ENCODE measurements at places on chromosomes 1 and 21. TPM values are rescaled to one million over a fixed set of nuclear protein-coding genes. Genes with fewer than 3 reads are reported as not detected.

The MX2 gene
- total RNA-seq = 1.5 TPM

The TSPAN2 gene
- not detected for total RNA-seq

The PRDM16 gene
- total RNA-seq = 0.45 TPM

The NR1I3 gene
- total RNA-seq = not detected

The GJB4 gene
- not detected for total RNA-seq

The LRRC41 gene
- 108 TPM for total RNA-seq

The CATSPERE gene
- total RNA-seq = 0.50 TPM

The STIL gene
- 16.0 TPM for total RNA-seq

The TLR5 gene
- total RNA-seq = not detected

The ERICH3 gene
- not detected for total RNA-seq

The SIKE1 gene
- total RNA-seq = 37.2 TPM

The MXRA8 gene
- 409 TPM for total RNA-seq

The GSTM1 gene
- total RNA-seq = not detected

The ACTL8 gene
- total RNA-seq = 0.30 TPM

The TCHHL1 gene
- total RNA-seq = not detected

The LMOD1 gene
- 2.2 TPM for total RNA-seq

The MROH9 gene
- not detected for total RNA-seq

The CD34 gene
- total RNA-seq = not detected

The AADACL4 gene
- not detected for total RNA-seq

The ZNF362 gene
- 12.2 TPM for total RNA-seq

The ECM1 gene
- total RNA-seq = 44.6 TPM

The DNAJC28 gene
- total RNA-seq = 1.5 TPM

The GJA8 gene
- not detected for total RNA-seq

The RHCE gene
- 0.50 TPM for total RNA-seq

The MTARC1 gene
- 1.7 TPM for total RNA-seq

The SCAF4 gene
- total RNA-seq = 4.9 TPM

The PRELP gene
- under 0.01 TPM for total RNA-seq

The SYTL1 gene
- total RNA-seq = 0.89 TPM

The SPRR2D gene
- total RNA-seq = not detected

The RBBP5 gene
- total RNA-seq = 11.6 TPM

The SLC37A1 gene
- 0.74 TPM for total RNA-seq

The MROH7 gene
- not detected for total RNA-seq

The GPR52 gene
- not detected for total RNA-seq

The PTCH2 gene
- under 0.01 TPM for total RNA-seq

The CA14 gene
- not detected for total RNA-seq

The LHX8 gene
- total RNA-seq = not detected

The CDCA8 gene
- 45.2 TPM for total RNA-seq

The RCSD1 gene
- under 0.01 TPM for total RNA-seq

The CYP4X1 gene
- not detected for total RNA-seq

The OR14K1 gene
- not detected for total RNA-seq

The LCE1D gene
- total RNA-seq = not detected
